ENCODE measurements at places on chromosomes 1 and 21.
A peak's percentile ranks its signal among the peaks of the same experiment; 100 is the strongest.

GRCh38 chr1:33123266-33123665 is 42.3 kb downstream of the AZIN2 start:
- no peak for DNase-seq

GRCh38 chr1:35447278-35447677 is 109.9 kb downstream of the KIAA0319L start:
- DNase-seq = no peak

DNA sequence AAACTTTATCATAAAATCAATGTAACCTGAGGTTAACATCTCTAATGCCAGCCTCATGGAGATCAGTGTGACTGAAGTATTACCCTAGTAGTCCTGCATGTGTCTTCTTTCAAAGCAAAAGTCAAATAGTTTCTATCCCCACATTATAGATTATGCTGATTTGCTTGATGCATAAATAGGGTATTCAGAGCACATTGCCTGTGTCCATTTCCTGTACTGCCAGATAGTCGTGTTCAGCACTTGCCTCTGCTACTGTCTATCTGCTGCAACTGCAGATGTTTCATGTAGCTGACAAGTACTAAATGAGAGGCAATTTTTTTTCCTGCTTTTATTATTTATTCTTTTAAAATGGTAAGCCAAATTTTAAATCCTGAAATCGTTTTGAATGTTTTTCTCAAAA is 348.7 kb downstream of the CHRM3 start:
- DNase-seq = no peak

DNA sequence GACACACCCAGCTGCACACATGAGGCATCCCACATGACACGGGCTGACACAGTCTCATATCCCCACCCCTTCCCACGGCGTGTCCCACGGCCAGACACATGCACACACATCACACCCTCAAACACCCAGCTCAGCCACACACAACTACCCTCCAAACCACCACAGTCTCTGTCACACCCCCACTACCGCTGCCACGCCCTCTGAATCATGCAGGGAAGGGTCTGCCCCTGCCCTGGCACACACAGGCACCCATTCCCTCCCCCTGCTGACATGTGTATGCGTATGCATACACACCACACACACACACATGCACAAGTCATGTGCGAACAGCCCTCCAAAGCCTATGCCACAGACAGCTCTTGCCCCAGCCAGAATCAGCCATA is 22.6 kb downstream of the PODN start:
- no peak for DNase-seq

- DNase-seq = peak; percentile 84
These were observed 11.6 kb upstream of the LMNA start for GRCh38 chr1:156102633-156103511.

DNA sequence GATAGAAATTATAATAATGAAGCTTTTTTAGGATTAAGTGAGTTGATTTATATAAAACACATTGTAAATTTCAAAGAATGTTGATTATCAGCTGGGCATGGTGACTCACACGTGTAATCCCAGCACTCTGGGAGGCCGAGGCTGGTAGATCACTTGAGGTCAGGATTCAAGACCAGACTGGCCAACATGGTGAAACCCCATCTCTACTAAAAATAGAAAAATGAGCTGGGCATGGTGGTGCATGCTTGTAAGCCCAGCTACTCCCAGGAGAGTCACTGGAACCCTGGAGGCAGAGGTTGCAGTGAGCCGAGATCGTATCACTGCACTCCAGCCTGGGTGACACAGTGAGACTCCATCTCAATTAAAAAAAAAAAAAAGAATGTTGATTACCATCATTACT is 18.4 kb downstream of the ADAMTS1 start:
- DNase-seq = no peak

Data from fibroblast of skin of right quadriceps (primary cell).